Activated naive CD8-positive, alpha-beta T cell treated with anti-CD3 and anti-CD28 coated beads, Interleukin-2, amount 50 U/mL, for 24 hours (primary cell): ENCODE measurements at places on chromosomes 6 and 20.

DNA sequence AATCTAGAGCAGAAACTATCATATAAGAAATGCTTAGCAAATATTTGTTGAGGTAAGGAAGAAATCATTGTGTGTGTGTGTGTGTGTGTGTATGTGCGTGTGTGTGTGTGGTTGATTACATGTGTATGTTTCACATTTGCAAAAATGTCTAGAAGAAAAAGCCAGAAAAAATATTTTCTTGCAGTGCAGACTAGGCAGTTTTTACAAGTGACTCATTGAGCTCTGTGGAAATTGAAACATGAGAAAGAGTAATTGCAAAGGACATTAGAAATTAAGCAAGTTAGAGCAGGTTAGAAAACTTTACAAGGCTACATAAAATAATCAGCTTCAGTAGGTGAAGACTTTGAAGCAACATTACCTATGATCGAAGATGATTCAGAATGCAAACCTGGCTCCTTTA lies 669.0 kb upstream of the EYS start:
- DNase-seq, result no peak

GRCh38 chr20:4162766-4163165 lies 147.4 kb upstream of the RNF24 start:
- DNase-seq, result no peak

DNA sequence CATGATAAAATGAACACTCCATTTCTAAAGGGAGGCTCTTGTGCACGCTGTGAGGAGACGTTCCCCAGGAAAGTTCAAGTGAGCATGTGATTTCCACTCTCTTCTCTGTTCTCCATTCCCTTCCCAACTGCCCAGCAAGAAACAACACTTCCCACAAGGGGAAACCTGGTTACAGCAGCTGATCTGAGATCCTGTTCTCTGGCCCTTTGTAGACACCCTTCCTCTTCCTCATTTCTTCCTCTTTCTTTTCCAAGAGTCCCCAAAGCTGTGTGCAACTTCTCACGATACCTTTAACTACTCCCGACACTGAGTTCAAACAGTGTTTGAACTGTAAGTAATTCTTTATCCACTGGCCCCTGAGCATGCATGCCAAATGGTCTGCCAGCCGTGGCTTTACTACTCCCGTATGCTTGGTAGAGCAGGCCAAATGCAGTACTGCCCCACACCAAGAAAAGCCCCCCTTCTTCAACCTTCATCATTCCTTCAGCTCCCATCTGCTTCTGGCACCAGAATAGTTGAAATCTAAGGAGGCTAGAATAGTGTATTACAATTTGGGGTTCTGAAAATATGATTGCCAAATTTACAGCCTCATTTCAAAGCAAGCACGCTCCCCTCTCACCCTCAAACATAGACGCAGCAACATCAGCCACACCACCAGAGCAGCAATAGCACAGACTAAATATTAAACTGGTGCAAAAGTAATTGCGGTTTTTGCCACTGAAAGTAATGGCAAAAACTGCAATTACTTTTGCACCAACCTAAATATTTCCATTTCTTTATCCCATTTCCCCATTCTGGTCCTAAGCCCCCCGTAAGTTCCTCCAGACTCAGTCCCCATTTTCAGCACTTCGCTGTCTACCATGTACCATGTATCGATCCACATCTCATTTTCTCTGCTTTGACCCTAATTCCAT lies 4.3 kb downstream of the HLA-DMB start:
- no peak for DNase-seq

DNA sequence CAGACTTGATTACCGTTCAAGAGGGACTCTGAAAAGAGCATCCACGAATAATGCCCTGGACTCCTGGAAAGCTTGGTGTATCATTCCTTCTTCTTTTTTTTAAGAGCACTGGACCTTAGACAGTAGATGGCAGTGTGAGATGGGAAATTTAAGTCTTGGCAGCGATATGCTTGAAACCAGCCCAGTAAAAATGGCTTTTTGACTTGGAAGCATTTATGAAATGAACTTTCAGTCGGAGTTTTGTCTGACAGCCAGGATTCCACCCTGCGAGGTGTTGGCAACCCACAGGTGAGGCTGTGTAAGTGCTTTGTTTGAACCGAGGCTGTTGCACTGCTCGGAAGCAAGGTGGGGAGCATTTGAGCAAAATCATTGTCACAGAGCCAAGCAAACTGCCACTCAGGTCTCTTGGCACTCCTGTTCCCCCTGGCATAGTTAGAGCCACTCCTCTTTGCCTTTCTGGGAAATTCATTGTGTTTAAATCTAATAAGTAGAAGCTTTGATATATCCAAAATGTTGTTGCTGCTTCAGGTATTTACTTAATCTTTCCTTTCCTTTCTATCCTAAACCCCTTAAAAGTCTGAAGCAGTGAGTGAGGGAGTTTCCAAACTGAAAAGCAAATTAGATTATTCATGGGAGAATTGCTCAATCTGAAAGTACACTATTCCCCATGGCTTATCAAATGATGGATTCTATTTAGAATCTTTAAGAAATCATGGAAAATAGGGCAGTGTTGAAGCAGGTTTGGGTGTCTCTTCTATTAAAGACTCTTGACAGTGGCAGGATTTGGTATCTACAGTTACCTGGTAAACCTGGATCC lies 272.8 kb upstream of the SLC35B3 start:
- no peak for DNase-seq

DNA sequence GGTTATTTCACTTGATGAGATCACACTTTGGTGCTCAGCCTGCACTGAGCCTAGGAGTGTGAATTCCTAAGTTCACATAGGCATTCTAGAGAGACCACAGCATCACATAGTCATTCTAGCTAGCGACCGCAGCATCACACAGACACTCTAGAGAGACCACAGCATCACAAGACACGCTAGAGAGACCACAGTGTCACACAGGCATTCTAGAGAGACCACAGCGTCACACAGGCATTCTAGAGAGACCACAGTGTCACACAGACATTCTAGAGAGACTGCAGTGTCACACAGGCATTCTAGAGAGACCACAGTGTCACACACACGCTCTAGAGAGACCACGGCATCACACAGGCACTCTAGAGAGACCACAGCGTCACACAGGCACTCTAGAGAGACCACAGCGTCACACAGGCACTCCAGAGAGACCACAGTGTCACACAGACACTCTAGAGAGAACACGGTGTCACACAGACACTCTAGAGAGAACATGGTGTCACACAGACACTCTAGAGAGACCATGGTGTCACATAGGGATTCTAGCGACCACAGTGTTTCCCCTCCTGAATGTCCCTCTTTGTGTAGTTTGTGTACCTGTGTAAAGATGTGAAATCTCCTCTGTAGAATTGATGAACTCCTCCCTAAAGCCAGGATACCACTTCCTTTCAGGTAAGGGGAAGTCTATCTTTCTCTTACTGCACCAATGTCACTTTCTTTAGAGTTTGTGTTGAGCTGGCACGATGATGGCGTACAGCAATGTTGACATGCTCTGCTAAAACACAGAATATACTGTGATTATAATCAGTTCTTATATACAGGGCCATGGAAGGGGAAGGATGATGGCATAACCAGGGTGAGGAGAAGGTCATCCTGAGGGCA lies 169.4 kb downstream of the ZDHHC14 start:
- peak; percentile 27 for DNase-seq

GRCh38 chr6:8499540-8499939 lies 64.2 kb upstream of the SLC35B3 start:
- DNase-seq, result no peak

GRCh38 chr20:13041574-13042457 lies 33.0 kb downstream of the SPTLC3 start:
- no peak for DNase-seq

DNA sequence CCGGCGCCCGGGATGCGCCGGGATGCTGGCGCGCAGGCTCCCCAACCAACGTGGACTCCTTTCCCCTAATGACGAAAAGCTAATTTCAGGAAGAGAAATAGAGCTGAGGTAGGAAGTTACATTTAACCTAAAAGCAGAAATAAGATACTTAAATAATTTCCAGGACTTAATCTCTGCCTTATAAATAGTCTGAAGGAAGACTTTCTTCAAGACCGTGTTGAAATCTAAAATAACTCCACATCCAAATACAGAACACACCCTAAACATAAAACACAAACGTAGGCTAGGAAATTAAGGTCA lies 1.3 kb downstream of the ASF1A start:
- no peak for DNase-seq

DNA sequence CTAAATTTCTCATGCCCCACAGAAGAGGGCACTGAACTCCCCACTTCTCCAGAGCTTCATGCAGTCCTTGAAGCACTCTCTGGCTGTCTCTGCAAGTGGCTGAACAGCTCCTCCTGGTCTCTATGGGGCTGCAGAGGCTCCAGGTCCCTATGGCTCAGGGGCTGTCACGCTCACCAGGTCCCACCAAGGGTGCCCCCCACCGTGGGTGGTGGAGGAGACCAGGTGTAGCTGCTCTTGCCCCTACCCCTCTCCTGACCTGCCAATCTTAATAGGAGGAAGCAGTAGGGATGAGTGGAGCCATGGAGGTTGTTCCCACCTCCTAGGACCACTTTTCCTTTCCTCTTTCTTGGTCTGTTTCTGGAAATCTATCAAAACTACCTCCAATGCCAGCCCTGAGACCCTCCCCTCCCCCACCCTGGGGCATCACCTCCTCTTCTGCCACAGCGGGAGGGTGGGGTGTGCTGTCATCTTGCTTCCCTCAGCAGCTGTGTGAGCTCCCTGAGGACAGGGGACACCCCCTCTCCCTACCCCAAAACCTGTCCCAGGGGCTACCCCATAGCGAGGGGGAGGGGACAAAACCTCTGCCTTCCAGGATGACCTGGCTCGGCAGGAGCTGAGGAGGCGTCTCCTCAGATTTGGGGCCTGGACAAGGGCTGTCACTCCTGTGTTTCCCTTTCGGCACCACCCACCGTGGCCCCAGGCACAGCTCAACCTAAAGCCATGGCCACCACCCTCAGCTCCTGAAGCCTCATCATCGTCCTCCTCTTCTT lies 12.0 kb upstream of the RAET1E start:
- no peak for DNase-seq

GRCh38 chr6:144217264-144217663 lies 66.9 kb downstream of the STX11 start:
- DNase-seq, result no peak

GRCh38 chr6:35519313-35520015 lies 6.8 kb upstream of the TULP1 start:
- no peak for DNase-seq

DNA sequence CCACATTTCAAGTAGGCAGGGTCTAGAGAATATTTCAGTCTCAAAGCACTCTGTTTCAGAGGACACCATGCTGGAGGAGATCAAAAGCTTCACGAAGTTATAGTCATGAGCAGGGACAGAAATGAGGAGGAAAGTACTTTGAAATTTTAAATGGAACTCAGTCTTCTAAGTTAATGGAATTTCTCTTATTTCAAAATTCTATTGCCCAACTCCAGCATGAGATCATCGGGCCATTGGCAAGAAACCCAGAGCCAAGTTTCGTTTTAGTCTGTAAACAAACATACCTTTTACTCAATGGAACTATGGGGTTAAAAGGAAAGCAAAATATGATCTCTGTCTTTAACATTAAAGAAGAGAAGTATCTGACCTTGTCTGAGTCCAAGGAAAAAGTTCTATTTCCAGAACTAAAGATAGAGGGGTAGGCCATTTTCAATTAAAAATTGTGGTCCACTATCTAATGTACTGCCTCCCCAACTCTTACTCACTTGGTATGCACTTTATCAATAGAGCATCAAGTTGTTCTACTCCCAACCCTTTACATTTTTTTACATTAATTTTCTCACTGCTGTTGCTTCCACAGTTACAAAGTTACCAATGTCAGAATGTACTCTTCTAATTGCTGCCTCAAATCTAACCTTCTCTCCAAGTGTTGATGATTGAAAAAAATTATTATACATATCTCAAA lies 235.3 kb upstream of the NRSN1 start:
- no peak for DNase-seq

DNA sequence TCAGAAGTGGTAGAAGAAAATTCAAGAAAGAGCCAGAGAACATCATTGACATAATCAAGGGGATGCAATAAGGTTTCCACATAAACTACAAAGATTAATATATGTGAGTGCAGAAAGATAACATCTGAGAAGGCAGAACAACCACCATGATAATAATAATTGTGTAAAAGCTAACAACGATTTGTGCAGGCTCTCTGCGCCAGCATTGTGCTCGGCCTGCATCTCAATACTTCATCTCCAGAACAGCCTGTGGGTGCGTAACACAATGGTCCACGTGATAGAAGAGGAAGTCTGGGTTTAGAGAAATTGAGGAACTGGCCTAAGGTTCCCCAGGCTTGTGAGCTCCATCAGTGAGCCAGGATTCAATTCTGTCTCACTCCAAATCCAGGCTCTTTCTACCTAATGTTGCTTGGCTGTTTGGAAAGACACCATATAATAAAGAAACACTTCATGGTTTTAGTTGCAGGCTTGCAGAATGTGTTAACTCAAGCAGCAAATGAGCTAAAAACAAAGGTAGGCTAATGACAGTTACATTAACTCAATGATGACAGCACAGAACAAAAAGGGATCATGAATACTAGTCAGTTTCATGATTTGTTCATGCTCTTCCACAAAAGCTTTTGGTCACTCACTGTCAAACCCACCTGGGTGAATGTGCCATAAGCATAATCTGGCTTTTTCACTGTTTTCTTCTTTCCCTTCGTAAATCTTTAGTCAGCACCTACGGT lies 71.2 kb downstream of the LY86 start:
- no peak for DNase-seq

- no peak for DNase-seq
These were observed 157.2 kb downstream of the QKI start for GRCh38 chr6:163571730-163572129.

GRCh38 chr6:2430612-2431011 lies 185.2 kb upstream of the GMDS start:
- DNase-seq, result no peak

- DNase-seq, result no peak
These were observed 39.6 kb downstream of the PDSS2 start for GRCh38 chr6:107419733-107420132.

DNA sequence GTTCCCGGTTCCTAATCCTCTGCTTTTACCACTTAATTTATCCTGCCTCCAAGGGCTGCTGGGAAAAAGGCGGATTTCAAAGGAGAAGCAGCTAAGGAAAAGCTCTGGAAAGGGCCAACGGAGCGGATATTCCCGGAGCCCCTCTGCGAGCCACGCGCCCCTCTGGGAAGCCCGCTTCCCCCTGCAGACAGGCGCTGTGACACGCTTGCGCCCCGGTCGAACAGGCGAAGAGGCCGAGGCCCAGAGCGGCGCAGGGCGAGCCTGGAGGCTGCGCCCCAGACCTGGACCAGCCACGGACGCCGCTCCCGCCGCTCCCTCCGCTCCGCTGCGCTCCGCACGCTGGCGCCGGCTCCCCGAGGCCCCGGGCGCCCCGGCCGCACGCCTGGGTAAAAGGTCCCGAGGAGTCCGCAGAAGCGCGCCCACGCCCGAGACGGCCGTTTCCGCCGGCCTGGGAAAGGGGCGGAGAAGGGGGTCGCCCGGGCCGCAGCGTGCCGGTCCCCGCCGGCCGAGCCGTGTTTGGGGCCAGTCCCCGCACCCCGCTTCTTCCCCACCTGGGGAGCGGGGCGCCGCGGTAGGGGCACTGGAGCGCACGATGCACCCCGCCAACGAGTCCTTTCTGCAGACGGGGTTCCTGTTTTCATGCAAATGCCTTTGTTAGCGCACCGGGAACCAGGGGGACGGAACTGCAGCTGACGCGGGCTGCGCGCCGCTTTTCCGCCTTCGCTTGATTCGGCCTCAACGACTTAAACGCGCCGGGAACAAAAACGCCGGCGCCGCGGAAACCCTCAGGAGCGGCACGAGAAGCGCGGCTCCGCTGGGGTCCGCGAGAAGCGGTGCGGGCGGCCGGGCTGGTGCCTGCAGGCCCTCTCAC lies 91.9 kb upstream of the SIRPA start:
- DNase-seq, result peak; percentile 35

- no peak for DNase-seq
These were observed 979.7 kb downstream of the TBC1D32 start for GRCh38 chr6:120354452-120355098.
